Activated T-cell treated with anti-CD3 and anti-CD28 coated beads for 48 hours (primary cell): ENCODE measurements at places on chromosomes 6 and 20.

- no peak for DNase-seq
These were observed 98.5 kb upstream of the TMEM170B start for GRCh38 chr6:11439017-11439420.

GRCh38 chr6:106079961-106080762 is 6.0 kb upstream of the PRDM1 start:
- no peak for DNase-seq

DNA sequence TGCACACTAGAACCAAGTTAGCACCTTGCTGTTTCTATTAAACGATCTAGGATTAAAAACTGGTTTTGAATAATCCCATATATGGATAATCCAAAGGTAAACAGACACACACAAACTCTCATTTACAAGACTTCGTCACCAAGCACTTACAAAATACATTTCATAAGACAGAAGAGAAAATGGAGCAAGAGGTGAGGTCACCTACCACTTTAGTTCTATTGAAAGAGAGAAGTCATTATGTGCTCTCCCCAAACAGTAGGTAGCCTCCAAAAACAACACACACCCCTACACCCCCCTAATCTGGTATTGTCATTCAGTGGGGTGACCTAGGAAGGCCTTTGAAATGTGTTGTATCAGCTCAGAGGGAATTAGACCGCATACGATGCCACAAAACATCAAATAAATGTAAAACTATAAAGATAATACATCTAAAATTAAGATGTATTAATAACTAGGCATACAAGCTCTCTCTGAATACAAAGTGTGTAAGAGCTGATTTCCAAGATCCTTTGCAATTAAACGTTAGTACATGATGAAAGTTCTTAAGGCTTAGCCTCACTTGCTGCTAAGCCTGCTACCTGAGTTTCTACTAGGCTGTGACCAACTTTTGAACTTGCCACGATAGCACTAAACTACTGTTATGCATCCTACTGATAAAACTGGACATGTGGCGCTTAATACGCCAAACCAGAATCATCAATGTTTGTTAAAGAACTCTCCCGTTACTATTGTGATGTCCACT is 1.6 kb downstream of the SRPK1 start:
- DNase-seq, result no peak

- DNase-seq, result no peak
These were observed at the start of gene CPXM1 for GRCh38 chr20:2800521-2801285. Gene CPXM1, minus strand, starts transcription at chr20:2800627. Its CDS starts 55 bp downstream, at chr20:2800572.

DNA sequence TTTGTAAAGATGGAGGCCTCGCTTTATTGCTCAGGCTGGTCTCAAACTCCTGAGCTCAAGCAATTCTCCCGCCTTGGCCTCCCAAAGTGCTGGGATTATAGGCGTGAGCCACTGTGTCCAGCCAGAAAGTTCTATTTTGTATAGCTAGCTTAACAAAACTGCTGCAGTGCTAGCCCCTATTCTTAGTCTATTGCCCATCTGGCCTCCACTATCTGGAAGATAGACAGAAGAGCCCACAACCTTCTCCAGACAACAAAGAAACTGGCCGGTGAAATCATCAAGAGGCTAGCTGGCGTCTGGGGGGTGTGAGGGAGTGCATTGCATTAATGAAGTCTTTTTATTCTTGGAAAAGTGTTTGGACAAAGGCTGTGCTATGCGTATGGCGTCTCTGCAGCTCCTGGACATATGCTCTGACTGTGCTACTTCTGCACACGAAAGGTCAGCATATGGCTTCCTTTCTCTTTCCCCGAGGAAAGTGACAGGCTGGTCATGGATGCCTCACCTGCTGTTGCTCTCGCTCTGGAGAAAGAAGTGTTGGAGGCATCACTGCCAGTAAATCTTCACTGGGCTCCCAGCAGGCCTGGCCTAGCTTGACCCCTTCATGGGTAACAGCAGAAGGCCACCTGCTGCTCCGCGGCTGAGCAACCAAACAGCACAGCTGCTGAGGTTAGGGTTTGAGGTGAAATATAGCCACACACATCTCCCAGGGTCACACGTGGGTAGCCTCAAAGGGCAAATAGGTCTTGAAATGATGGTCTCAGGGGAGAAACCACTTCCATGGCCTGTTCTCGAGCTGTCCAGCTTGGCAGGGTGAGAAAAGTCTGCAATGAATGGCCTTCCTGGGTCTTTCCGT is 95.1 kb upstream of the IYD start:
- no peak for DNase-seq

DNA sequence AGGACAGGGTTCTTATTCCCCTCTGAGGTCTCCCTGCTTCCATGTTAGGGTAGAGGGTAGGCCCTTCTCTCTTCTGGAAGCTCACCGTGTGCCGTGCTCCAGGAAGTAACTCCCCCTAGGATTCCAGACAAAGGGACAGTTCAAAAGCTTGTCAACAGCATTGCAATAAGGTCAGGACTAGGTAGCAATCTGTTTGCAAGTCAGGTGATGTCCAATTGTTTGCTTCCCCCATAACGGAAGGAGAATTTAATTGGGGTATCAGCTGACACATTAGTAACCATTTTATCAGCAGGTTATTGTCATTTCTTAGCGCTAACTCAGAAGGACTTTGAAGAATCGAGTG is 41.9 kb downstream of the SYNJ2 start:
- no peak for DNase-seq

GRCh38 chr6:144104898-144105487 is 9.6 kb upstream of the SF3B5 start:
- DNase-seq, result no peak

GRCh38 chr20:1382670-1383069 is 10.2 kb downstream of the FKBP1A start:
- no peak for DNase-seq

DNA sequence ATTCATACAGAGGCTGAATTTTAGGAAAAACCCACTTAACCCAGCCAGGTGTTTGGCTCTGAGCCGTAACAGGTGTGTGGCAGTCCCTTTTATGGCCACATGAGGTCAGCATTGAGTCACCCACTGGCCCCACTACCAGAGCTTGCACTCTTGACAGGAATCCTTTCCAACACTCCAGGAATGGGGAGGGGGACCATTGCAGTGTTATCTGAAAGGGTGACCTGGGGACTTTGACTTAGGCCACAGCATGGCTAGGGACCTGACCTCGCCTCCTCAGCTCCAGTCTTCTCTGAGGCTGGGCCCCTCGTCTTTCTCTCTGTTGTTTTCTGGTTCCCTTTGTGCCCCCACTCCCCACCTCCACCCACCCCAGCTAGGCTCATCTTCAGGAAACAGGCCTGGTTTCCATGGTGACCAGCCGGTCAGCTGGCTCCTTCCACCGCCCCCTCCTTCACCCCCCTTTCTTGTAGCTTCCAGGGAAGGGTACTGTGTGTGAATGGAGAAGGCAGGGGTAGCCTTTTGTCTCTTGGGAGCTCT is 2.1 kb upstream of the TMEM151B start:
- DNase-seq, result peak; percentile 51

- peak; percentile 54 for DNase-seq
These were observed 44.8 kb downstream of the FGD2 start for GRCh38 chr6:37050045-37050853.

- DNase-seq, result no peak
These were observed 83.8 kb downstream of the SLC22A23 start for GRCh38 chr6:3372912-3373554.
